Kasumi-1 (cell line): ENCODE measurements at places on chromosomes 7 and 10.
A peak's percentile ranks its signal among the peaks of the same experiment; 100 is the strongest.

- no peak for DNase-seq
Measured at GRCh38 chr7:48295296-48295971, 124.2 kb downstream of the ABCA13 start.

DNA sequence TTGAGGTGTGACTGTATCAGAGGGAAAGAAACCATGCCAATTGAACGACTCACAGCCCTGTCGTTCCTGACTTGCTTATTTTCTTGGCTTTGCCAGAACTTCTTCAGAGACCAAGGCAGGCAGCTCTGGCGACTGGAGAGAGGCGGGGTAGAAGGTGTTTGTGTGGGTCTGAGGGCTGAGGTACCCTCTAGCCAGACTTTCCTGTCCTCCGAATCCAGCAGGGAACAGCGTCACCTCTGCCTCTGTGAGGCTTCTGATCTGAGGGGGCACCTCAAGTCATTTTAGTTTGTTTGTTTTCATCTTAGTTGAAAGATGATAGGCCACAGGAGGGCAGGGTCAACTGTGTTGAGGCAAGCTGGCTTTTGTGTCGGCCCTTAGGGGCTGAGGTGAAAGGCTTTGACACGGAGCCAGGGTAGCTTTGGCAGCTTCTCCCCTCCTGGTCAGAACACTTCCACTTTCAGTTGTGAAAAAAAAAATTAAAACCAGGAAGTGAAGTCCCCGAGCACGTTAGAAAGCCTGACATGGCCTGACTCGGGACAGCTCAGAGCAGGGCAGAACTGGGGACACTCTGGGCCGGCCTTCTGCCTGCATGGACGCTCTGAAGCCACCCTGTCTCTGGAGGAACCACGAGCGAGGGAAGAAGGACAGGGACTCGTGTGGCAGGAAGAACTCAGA, 1.9 kb downstream of the ACSL5 start:
- peak; percentile 82 for DNase-seq

GRCh38 chr10:111116762-111117445, 40.1 kb downstream of the ADRA2A start:
- DNase-seq, result no peak

- DNase-seq, result no peak
Measured at GRCh38 chr7:100157069-100157333, 1.5 kb downstream of the TRAPPC14 start.

- DNase-seq, result peak; percentile 77
Measured at GRCh38 chr7:12805957-12806356, 118.5 kb downstream of the ARL4A start.

- DNase-seq, result no peak
Measured at GRCh38 chr7:10034843-10035556, 938.7 kb upstream of the PHF14 start.

DNA sequence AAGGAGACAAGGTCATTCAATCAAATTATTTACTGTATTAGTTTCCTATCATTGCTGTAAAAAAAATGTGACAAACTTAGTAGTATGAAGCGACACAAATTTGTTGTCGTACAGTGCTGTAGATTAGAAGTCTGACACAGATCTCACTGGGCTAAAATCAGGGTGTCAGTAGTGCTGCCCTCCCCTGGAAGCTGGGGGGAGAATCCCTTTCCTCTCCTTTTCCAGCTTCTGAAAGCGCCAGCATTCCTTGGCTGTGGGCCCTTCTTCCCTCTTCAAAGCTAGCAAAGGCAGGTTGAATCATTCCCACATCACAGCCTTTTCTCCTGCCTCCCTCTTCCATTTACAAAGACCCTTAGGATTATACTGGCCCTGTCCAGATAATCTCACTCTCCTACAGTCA, 28.0 kb downstream of the VPS41 start:
- DNase-seq, result no peak

GRCh38 chr7:35249537-35249907, 4.4 kb downstream of the TBX20 start:
- DNase-seq, result no peak

- DNase-seq, result no peak
Measured at GRCh38 chr7:42222891-42223290, 14.1 kb downstream of the GLI3 start.

- DNase-seq, result no peak
Measured at GRCh38 chr10:20369863-20370736, 527.0 kb downstream of the NEBL start.

GRCh38 chr10:32256613-32257437, 90.1 kb downstream of the EPC1 start:
- peak; percentile 81 for DNase-seq

DNA sequence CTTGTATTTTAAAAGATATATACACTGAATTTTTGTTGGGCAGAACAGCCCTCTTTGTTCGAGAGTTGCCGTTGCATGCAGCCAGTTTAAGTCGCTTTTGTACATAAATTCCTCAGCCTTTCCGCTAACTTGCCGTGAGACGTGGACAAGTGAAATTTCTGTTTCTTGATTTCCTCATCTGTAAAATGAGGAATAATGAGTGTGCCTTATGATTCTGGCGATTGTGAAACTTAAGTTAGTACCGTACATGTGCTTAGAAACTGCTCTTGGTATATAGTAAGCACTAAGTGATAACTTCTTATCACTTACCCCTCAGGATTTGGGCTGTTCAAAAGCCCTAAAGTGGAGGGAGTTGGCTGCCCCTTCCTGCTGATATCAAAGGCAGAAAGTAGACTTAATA, 1.4 kb downstream of the CCNJ start:
- DNase-seq, result peak; percentile 66

- no peak for DNase-seq
Measured at GRCh38 chr7:82446897-82447296, 3.3 kb upstream of the CACNA2D1 start.

DNA sequence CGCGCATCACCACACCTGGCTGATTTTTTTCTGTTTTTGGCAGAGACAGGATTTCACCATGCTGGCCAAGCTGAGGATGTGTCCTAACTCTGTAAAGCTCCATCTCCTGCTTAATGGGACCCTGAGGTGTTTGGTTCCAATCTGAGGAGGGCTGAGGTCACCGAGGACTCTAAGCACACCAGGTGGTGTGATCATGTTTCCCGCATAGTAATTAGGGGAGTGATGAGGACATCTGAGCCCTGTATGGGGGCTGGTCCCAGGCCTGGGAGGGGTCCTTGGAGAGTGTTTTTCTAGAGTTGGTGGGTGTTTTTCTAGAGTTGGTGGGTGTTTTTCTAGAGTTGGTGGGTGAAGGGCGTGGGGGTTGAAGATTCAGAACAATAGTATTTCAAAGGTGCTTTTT, 3.0 kb upstream of the ABHD11 start:
- no peak for DNase-seq

DNA sequence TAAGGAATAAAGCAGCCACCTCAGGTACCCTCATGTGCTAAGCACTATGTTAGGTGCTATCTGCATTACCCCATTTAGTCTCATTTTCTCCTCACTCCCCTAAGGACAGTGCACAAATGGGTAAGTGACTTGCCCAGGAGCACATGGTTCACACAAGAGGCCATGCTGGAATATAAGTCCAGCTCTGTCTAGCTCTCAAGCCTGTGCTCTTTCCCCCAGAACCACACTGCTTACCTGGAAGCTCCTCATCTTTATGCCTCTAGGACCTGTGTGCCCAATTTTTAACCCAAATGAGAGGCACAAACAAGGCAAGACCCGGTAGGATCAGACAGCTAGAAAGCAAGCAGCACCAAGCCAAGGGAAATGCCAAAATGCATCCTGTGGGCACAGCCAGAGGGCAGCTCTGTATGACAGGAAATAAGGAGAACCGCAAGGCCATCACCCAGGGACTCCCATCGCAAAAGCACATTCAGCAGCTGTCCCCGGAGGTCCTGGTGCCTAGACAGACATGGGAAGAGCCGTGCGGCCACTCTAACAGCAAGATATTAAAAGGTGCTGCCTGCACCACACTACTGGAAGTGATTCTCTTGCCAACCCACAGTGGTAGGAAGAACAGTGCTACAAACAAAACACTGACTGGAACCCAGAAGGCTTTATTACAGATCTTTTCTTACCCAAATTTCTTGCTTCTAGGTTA, 88.1 kb downstream of the GSAP start:
- peak; percentile 86 for DNase-seq

GRCh38 chr7:11570205-11570604, 261.8 kb downstream of the THSD7A start:
- no peak for DNase-seq

- no peak for DNase-seq
Measured at GRCh38 chr7:106614751-106615150, 46.2 kb downstream of the CCDC71L start.

GRCh38 chr10:127702271-127702670, 34.7 kb upstream of the FOXI2 start:
- no peak for DNase-seq

- DNase-seq, result no peak
Measured at GRCh38 chr10:50579491-50580261, 44.1 kb downstream of the SGMS1 start.

- no peak for DNase-seq
Measured at GRCh38 chr10:119020627-119020946, 8.9 kb upstream of the NANOS1 start.

GRCh38 chr10:677038-677437, 12.4 kb downstream of the DIP2C start:
- DNase-seq, result no peak

DNA sequence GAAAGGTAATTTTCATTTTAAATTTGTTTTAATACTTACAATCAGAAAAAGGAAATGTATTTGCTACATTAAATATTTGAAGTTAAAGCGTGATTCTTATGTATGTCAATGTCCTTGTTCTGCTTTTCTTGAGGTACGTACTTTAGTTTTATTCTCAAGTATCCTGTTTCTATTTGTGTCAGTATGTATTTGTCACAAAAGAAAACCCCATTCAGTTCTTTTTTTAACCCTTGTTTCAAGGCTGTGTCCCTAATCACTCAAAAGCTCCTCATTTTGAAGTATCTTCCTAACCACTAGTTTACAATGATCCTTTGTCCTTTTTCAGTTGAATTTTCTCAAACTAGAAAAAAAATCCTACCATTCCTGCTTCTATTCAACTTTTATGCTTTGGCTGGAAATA, 25.2 kb downstream of the NHLRC2 start:
- DNase-seq, result peak; percentile 28

DNA sequence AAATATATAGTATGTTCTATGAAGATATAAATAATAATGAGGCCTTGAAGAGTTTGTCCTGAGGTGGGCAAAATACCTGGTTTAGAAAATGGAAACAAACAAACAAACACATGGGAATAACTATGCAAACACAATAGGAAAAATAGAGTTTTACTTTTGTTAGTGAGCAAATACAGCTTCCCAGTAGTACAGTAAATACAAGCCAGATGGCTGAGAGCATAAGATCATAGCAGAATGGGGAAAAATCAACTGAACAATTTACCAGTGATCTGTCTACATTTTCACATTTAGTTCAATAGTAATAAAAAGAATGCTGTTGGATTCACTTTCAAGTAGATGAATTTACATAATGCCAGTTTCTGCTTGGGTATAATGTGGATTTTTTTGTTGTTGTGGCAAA, 45.1 kb downstream of the ADD3 start:
- DNase-seq, result no peak

- no peak for DNase-seq
Measured at GRCh38 chr7:81769891-81770727, at the start of gene HGF. TSS of gene HGF (minus strand) at chr7:81770047. CDS start at chr7:81769971, 76 bp downstream.

DNA sequence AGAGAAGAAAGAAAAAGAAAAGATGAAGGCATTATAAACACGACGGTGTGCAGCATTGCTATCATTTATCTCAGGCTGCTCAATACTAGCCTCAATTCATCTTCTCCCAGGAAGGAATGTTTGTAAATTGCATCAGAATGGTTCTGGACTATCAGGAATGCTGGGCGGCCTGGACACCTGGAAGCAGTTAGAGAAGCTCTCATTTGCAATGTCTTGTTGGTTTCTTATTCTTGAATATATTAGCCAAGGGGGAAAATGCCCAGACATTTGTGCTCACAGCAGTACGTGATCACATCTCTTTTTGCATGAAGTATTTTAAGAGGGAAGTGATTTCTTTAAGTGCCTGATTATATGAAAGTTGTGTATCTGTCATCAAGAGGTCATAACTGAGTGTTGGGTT, 85.6 kb upstream of the IMMP2L start:
- no peak for DNase-seq

DNA sequence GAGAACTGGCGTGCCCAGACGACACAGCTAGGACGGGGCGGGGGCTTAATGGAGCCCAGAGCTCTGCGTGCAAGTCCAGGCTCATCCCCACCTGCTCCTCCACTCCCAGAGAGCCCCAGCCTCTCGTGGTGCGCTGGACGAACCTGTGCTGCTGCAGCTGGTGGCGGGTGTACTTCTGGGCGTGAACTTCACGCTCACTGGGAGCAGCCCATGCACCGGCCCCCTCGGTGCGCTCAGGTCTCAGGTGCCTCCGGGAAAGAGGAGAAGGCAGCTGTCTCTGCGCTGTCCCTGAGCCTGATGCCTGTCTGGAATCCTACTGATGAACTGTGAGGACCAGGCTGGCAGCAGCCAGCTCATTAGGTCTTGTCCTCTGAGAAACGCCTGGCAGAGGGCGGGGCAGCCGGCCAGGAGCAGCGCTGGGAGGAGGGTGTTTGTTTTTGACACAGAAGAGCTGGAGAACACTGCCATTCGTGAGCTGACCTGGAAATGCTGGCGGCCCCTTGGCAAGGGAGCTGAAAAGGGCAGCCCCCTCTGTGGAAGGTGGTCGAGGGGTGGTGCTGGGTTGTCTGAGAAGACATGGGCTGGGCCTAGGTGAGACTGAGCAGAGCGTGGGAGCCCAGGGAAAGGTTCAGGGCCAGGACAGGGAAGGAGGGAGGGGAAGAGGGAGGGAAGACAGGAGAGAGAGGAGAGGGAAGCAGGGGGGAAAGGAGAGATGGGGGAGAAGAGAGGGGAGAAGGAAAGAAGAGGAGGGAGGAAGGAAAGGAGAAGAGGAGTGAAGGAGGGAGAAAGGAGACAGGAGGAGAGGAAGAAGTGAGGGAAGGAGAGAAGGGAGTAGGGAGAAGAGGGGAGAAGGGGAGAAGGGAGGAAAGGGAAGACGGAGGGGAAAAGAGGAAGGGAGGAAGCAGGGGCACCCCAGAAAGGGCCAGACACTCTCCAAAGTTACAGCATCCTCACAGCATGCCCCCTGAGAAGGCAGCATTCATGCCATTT, 53.5 kb upstream of the TNS3 start:
- no peak for DNase-seq

GRCh38 chr10:60821656-60822055, 43.4 kb downstream of the CDK1 start:
- DNase-seq, result no peak

DNA sequence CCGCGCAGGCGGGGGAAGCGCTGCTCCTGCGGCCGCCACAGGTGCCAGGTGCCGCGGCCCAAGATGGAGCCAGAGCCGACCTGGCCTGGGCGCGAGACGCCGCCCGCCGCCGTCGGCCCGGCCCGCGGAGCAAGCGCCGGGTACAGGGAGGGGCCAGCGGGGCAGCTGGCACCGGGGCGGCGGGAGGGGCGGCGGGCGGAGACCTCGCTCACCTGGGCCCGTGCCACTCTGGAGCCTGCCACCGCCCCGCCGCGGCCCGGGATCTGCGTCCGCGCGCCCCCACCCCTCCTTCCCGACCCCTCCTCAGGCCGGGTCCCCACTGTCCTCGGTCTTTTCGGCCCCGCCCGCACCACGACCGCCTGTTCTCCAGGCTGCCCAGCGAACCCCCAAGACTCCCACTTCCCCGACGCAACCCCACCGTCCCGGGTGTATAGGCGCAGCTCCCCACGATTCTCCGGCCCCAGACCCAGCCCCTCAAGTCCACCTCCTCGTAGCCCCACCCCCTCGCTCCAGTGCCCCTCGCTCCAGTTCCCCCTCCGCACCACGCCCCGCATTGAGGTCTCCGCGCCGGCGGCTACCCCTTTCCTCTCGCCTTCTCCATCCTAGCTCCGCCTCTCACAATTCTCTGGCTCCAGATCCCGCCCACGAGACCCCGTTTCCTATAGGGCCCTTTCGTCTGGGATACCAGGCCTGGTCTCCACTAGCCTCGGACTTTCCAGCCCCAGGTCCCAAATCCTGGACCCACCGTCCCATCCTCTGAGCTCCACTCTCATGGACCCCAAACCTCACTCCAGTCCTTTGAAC, at the start of gene GPRIN2:
Gene GPRIN2 (minus strand): TSS at position 144 of the 804 bp plus-strand sequence. CDS start 5,922 bp downstream, outside the sequence.
- no peak for DNase-seq
